ENCODE measurements at places on chromosomes 13 and 19.

DNA sequence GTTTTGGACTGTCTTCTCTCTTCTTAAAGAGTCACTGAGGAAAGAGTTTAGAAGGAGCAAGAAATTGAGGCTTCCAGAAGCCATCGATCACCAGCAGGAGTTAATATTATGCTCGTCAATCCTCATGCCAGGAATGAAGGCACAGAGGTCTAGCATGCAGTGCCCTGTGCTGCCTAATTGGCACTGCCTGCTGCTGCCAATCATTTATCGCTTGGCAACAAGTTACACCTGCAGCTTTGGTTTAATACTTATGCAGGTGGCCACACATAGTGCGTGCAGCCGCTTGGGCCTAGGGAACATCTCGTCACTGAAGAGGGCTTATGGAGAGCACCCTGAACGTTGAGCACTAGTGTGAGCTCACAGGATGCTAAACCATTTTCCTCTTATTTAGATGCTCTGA lies 2.7 kb upstream of the SOX1 start:
- no peak for DNase-seq

GRCh38 chr19:54405628-54406027 lies 9.6 kb upstream of the TTYH1 start:
- no peak for DNase-seq

GRCh38 chr19:16355293-16356043 lies 30.8 kb downstream of the KLF2 start:
- no peak for DNase-seq

GRCh38 chr13:26425443-26426358 lies 131.8 kb upstream of the WASF3 start:
- no peak for DNase-seq

- DNase-seq: no peak
Measured at GRCh38 chr13:101465877-101466276, 13.4 kb downstream of the ITGBL1 start.

GRCh38 chr13:28658539-28658795 lies 463 bp upstream of the POMP start:
- DNase-seq: no peak

DNA sequence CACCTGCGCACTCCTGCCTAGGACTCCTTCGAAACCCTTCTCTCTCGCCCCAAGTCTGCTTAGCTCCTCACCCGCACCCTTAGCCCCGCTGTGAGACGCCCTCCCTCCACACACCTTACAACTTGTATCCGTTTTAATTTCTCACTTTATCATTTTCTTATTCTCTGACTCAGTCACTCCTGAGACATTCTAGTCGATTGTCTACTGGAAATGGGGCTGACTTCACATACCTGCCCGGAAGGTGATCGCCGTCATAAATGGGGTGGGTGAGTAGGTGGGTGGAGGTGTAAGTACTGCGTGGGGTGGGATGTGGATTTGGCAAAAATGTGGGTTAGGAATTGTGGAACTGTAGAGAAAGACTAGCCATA lies 714 bp downstream of the NDFIP2 start:
- DNase-seq: no peak

DNA sequence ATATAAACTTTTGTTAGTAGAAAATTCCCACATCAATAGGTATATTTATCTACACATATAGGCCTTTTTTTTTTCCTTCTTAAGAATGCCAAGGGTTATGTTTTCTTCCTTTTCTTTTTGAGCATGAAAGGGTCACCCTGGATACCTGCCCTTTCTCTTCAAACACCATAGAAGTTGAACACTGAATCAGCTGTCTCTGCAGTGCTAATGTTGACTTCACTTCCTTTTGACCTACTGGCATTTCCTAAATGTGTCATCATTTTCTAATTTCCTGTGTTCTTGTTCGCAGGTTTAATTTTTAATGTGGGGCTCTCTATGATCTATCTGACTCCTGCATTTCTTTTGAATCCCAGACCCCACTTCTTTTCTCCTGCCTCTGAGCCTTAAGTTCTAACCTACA lies 532.0 kb downstream of the GPC6 start:
- no peak for DNase-seq

GRCh38 chr13:25432691-25433090 lies 60.9 kb downstream of the ATP8A2 start:
- DNase-seq: no peak

- DNase-seq: no peak
Measured at GRCh38 chr19:3179739-3180293, 1.2 kb downstream of the S1PR4 start.

DNA sequence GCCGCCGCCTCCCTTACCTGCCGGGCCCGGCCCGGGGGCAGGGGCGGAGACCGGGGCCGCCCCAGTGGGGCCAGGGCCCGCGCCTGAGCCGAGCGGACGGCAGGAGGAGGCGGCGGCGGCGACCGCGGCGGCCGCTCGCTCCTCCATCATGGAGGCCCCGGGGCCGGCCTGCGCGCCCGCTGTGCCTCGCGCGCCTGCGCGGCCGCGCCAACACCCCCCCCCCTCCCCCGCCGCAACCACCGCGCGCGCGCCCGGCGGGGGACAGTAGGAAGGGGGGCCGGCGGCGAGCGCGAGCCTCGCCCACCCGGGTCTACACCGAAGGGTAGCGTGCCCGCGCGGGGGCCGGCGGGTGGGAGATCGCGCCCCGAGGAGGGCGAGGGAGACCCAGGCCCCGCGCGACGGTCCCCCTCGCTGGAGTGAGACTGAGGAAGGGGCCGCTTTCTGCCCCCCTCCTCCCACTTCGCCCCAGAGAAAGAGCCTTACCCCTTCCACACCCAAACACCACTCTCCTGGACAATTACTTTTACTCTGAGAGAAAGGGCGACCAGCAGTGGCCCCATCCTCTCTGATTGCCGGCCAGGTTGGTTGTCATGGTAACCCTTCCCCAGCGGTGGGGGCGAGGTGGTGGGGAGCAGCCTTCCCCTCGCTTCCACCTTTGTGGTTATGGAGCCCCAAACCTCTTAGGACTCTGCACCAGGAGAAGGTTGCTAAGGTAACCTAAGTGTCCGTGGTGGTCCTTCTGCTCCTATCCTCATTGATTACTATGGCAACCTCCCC lies at the start of gene STRN4:
STRN4 (minus strand) TSS at position 170 of the 777 bp plus-strand sequence; CDS start at position 150, 20 bp downstream.
- DNase-seq: no peak

GRCh38 chr13:101830035-101830434 lies 377.6 kb downstream of the ITGBL1 start:
- DNase-seq: no peak
